Urothelium cell line (cell line): ENCODE measurements at places on chromosomes 3 and 15.

GRCh38 chr3:65148687-65149086, 460.9 kb upstream of the ADAMTS9 start:
- DNase-seq = no peak

DNA sequence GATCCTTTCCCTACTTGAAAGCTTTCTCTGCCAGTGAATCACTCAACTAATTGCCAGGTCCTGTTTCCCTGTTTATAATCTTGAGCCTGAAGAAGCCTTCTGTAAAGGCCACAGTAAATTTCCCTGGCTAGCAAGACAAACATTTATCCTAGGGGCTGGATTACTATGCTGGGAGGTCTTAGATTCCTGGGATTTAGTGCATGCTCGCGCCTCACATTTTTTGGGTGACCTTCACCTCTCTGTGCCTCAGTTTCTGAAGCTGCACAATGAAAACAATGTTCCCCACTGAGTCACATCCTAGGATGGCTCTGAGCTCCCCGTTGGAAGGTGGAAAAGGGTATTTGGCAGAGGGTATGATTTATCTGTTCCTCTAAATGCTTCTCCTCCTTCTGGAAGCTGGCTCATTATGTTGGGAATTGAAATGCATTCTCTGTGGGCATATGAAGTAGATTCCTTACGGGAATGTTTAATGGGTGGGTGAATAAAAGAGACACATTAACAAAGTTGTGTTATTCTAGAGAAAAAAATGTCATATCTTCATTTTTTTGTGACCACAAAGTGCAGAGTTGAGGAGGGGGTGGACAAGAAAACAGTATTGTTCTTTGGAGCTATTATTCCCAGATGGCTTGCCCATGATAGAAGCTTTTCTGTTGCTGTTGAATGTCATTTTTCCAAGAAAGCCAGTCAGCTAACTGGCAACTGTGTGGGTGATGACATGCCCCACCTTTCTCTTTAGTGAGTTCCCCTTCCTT, 32.4 kb downstream of the LSM3 start:
- peak; percentile 64 for DNase-seq

DNA sequence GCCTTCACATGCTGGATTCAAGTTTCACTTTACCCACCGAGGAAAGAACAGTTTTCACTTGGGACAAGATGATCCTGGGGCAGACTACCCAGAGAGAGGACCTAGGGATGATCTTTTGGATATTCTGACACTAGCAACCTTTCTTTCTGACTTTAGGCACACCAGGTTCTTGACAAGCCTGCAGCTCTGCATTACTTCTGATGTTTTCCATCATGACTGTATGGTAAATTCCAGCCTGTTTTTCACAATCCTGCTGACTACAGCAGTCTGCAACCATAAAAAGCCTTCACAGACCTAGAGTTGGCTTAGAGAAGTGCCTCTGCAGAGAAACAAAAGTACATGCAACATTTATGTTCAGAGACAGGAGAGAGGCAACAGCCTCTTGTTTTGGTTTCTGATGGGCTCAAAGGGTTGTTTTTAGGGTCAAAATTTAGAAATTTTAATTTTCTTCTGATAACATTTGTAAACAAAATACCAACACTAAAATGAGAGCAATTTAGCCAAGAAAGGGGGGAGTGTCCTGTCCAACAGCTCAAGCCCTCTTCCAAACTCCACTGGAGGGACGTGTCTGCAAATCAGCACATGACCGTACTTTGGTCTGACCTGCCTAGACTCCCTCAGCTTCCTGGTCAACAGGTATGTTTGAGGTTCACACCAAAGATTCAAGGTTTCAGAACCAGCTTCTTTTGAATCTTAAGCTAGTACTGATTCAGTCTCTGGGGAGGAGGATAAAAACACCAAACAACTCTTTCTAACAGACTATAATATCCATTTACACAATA, 799 bp downstream of the ABI3BP start:
- DNase-seq = peak; percentile 23

- no peak for DNase-seq
These were observed 128.4 kb upstream of the TP63 start for GRCh38 chr3:189502676-189503257.

DNA sequence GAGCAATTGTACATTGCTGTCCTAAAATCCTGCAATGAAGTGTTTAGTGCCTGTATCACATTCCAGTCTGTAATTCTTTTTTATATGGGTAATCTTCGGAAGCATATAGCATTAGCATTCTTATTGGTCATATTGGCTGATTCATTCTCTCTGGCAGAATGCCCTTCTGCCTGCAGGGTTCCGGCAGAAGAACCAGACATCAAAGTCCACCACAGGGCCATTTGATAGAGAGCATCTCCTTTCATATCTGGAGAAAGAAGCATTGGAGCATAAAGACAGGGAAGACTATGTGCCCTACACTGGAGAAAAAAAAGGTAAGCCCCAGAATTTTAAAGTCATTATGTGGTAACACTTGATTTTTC, 39.6 kb downstream of the TMOD3 start:
- peak; percentile 29 for DNase-seq

GRCh38 chr15:85593809-85594445, 200.8 kb downstream of the KLHL25 start:
- DNase-seq = no peak

GRCh38 chr3:151563305-151563704, 102.4 kb upstream of the IGSF10 start:
- DNase-seq = no peak

DNA sequence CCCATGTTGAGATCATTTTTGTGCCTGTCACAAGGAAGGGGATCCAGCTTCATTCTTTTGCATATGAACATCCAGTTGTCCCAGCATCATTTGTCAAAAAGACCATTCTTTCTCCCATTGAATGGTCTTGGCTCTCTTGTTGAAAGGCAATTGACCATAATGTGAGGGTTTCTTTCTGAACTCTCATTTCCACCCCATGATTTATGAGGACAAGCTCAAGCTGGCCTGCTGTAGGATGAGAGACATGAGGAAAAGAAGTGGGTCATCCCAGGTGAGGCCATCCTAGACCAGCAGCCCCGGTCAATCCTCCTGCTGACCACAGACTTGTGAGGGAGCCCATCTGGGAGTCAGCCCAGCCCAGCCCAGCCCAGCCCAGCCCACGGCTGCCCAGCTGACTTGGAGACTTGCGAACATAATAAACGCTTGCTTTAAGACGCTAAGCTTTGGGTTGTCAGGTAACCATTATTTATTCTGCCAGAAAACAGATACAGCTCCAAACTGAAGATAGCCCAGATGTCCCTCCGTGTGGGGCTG, 69.0 kb downstream of the LINGO1 start:
- no peak for DNase-seq

- DNase-seq = no peak
These were observed 39.5 kb upstream of the IQSEC1 start for GRCh38 chr3:13112521-13113345.

- no peak for DNase-seq
These were observed 119.0 kb upstream of the MEF2A start for GRCh38 chr15:99446565-99447496.

DNA sequence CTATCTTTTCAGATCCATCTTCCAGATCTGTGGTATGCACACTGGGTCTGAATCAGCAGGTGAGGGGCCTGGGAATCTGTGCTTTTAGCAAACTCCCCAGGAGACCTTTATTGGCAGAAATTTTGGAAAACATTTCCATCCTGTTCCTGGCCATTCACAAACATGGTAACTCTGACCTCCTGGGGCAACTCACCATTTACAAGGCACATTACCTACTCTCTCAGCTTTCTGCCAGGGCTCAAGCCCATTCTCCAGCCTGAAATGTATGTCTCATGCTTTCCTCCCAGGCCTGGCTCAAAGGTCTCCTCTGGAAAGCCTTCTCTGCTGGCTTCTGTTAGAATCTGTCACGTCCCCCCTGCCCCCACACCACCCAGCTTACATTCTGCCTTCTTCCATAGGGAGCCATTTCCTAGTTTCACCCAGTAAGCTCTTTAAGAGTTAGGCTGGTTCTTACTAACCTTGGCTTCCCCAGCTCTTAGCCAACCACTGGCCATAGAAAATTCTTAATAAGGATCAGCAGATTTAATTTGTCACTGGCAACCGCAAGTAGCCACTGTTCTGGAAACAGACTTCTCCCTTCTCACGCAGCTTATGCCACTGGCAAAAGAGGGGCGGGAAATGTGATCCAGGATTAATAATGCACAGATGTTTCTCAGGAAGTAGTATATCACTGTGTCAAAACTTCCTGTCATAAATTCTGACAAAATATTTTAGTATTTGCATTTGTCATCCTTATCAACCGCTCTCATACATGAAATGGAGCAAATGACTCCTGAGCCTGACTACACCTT, 55.0 kb downstream of the RORA start:
- DNase-seq = no peak

- DNase-seq = no peak
These were observed 6.6 kb downstream of the HTR3C start for GRCh38 chr3:184059424-184059823.

DNA sequence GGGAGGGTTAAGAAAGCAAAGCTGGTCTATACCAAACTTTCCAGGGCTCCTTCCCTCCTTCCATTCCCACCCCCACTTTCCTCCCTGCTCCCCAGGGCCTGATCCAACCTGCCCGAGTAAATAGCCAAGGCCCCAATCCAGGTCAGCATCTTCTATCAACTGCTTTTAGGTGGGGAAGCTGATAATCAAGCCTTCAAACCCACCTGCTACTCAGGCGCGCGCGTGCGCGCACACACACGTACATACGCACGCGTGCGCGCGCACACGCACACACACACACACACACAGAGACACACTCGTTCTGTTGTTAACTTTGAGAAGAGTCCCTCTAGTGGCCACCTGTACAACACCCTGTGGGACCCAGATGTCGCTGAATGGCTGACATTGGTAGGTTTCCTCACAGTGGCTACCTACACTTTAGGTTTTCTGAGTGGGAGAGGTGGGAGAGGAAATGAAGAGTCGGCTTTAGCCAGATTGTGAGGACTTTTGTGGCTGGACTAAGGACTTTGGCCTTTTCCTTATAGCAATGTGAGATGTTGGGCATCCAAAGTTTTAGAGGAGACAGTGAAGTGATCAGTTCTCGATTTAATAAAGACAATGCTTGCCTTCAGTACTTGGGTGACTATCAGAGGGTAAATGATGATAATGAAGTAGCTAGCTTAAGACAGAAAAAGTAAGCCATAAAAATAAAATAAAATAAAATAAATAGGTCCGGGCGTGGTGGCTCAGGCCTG, 179.9 kb upstream of the C2CD4B start:
- DNase-seq = peak; percentile 86

DNA sequence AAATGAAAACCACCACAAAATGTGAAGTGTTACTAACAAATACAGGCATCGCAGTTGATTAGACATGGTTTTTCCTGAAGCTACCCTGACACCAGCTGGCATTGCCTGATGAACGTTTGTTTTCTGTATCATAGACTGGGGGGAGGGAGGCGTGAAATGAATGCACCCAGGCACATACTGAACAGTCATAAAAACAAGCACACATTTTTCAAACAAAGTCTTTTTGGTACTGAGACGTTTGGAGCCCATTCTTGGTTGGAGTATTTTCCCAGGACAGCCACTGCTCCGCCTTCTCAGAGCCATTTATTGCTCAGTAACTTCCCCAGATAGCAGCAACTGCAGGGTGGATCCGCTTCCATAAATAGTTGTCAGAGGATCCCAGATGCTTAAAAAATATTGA, 52.4 kb downstream of the KLF13 start:
- DNase-seq = no peak

- no peak for DNase-seq
These were observed 240.4 kb upstream of the BHLHE40 start for GRCh38 chr3:4738737-4739274.

- no peak for DNase-seq
These were observed 58.3 kb upstream of the XCR1 start for GRCh38 chr3:46085421-46086082.

DNA sequence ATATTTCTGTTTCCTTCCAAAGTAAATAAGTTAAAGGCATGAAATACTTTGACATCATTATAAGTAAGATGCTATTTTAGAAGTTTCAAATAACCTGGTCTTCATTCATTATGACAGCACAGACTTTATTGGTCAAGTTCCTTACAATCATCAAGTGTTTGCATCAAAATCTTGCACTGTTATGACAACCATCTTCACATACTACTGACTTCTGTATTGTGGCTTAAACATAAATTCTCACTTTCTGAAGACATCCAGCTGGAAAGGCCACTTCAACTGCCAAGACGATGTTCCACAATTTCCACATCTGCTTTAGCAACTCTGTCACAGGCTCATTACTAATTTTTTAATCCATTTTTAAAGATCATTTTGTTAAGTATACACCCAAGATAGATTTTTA, 408.0 kb downstream of the MECOM start:
- no peak for DNase-seq

GRCh38 chr3:160157321-160157720, 67.9 kb upstream of the C3orf80 start:
- DNase-seq = no peak

DNA sequence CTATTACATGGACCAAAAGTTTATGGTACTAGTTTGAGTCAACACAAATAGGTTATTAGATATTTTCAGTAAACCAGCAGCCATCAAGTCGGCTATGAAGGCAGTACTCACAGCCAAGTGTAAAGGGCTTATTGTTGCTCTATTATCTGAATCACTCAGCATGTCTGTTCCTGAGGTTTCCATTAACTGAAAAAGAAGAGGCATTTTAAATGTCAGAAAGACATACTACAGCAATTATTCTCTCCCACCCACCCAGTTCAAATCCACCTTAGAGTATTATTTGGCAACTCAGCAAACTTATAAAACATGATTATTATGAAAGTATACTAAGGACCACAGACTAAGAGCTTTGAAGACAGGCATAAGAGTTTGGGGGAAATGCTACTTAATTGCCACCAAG, 93.1 kb downstream of the BTD start:
- DNase-seq = no peak

DNA sequence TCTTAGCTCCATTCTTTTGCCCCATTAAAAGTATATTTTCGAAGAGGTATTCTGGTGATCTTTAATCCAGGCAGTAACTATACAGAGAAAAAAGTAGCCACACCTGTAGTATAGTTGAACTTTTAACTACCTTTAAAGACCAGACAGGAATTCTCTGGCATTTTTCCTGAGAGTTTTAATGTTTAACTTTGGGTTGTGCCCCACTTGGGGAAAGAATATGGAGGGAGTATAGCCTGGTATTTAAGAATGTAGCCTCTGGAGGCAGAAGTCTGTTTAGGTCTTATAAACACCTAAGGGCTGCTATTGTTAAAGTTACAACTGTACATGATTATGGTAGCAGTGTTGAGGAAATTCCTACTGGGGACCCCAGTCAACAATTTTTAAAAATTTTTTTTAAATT, 19.3 kb downstream of the C3orf85 start:
- DNase-seq = no peak
